ENCODE measurements at places on chromosomes 12 and 14.
A peak's percentile ranks its signal among the peaks of the same experiment; 100 is the strongest.

DNA sequence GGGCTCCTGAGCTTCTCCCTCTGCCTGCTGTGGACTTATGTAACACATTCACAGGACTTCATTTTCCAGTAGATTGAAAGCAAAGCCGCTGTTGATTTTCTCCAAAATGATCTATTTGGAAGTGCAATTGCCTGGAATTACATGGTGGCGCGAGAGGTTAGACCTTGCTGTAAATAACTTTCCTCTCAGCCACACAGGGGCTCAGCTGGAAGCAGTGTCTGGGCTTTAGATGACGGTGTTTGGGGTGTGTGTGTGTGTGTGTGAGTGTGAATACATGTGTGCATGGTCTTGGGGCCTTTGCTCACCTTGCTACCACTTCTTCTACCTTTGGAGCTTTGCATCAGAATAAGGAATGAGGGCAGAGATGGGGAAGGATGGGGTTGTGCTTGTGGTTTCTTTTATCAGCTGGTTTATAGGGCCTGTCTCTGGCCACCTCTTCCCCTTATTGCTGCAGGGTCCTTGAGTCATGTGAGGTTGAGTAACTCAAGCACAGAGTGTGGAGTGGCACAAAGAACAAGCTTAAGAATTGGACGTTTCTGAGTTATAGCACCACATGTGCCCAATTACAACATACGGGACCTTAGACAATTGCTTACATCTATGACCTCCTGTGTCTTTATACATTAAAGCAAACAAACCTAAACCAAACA, 280.6 kb downstream of the NRXN3 start:
- DNase-seq, result no peak

- no peak for DNase-seq
Measured at GRCh38 chr12:75744607-75745256, 233.3 kb upstream of the KRR1 start.

- no peak for DNase-seq
Measured at GRCh38 chr14:104882325-104882973, 17.4 kb downstream of the CEP170B start.

- DNase-seq, result no peak
Measured at GRCh38 chr12:67052981-67053380, 216.2 kb upstream of the CAND1 start.

DNA sequence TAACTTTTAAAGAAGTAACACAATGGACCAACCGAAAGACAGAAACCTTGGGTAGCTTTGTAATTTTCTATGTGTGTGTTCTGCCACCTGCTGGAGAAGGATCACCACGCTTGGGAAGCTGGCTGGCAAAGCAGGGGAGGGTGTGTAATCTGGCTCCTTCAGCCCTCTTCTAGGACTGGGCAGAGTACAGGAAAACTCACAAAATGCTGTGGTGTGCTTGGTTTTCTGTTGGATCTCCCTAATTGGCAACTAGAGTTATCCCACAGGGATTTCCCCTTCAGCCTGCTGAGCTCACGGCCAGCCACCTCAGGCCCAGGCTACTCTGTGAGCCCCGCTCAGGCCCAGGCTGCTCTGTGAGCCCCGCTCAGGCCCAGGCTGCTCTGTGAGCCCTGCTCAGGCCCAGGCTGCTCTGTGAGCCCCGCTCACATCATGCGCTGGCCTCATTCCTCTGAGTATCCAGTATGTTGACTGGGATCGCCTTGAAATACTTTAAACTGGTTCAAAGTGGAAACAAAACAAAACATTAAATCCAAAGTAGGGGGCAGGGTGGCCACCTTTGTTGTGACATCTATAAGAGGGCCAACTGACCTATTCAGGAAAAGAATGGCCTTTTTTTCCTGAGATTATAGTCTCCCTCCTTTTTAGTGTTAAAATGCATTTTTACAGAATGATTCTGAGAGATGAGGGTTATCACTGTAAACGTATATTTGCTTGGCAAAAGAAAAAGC, 52.0 kb upstream of the RNU6-8 start:
- DNase-seq, result peak; percentile 61

All from kidney capillary endothelial cell (primary cell).